ENCODE measurements at places on chromosomes 6 and 20. TPM values are rescaled to one million over a fixed set of nuclear protein-coding genes. Genes with fewer than 3 reads are reported as not detected.

DNA sequence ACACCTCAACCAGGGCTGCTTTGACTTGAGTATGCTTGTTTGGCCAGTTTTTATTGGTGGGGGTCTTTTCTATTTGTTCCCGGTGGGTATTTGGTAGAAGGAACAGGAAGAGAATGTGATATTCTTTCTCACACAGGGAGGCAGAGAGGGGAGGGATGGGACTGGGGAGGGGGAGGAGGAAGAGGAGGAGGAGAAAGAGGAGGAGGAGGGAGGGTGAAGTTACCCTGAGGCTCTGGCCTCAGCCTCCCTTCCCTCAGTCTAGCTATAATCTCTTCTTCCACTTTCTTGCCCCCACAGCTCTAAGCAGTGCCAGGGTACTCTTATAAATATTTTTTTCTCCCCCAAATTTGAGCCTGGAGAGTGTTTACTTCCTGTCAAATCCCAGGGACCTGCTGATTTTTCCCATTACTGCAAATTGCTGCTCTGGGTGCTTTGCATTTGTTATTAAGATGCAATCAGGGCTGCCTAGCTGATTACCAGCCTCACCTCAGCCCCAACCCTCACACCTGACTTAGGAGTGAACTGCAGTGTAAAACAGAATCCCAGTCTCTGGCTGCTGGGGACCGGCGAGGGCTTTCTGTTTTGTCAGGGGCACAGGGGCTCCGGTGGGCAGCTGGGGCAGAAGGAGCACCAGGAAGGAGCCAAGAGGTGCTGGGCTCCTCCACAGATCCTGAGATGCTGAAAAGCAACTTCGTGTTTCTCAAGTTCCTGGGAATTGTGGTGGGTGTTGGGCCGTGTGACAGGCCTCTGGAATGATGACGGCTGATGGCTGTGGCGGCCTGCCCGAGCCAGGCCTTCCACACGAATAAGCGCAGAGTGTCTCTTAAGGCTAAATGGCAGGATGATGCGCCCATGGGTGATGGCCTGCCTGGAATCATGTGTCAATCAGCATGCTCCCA, 141.4 kb downstream of the CD83 start:
- H3K4me3 ChIP-seq: no peak overlapping the region
- H3K4me1 ChIP-seq: no peaks in the 10 kb centered on the region
- no peak for DNase-seq
- H3K36me3 ChIP-seq: no peaks in the 10 kb centered on the region
- no peaks in the 10 kb centered on the region for H3K27me3 ChIP-seq
- no peak overlapping the region for H3K27ac ChIP-seq

DNA sequence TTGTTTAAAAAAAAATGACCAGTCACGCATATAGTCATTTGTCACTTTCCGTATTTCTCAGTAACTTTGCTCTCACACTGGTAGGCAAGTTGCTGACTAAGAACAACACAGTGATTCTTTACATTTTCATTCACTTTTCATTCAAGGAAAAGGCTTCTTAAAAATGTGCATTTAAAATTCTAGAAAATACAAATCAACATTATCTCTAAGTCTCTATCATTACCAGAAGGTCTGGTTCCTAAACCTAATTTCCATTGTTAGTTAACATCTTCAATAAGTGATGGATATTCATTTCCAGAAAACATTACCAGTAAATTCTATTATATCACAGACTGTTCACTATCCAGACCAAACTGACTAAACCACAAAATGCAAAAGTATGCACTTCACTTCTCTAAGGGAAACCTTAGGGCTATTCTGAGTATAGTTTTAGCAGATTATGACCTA, 115.3 kb downstream of the AHI1 start:
- H3K36me3 ChIP-seq: no peaks in the 10 kb centered on the region
- no peak overlapping the region for H3K4me3 ChIP-seq
- H3K27ac ChIP-seq: no peak overlapping the region
- DNase-seq: no peak
- H3K4me1 ChIP-seq: no peaks in the 10 kb centered on the region

- no peak overlapping the region for H3K4me3 ChIP-seq
- H3K36me3 ChIP-seq: no peaks in the 10 kb centered on the region
- H3K27ac ChIP-seq: no peak overlapping the region
- no peak for DNase-seq
Measured at GRCh38 chr6:45679631-45680030, 301.9 kb upstream of the SUPT3H start.

GRCh38 chr6:4504700-4505099, 271.5 kb upstream of the CDYL start:
- H3K27me3 ChIP-seq: no peaks in the 10 kb centered on the region
- no peaks in the 10 kb centered on the region for H3K36me3 ChIP-seq
- H3K4me1 ChIP-seq: no peaks in the 10 kb centered on the region
- H3K4me3 ChIP-seq: no peak overlapping the region
- no peak for DNase-seq

GRCh38 chr6:41596096-41596685, 42.1 kb upstream of the MDFI start:
- no peak overlapping the region for H3K27ac ChIP-seq
- H3K27me3 ChIP-seq: no peaks in the 10 kb centered on the region
- no peak overlapping the region for H3K4me3 ChIP-seq
- peaks cover 5% of the 10 kb centered on the region for H3K36me3 ChIP-seq
- H3K4me1 ChIP-seq: peaks cover 17% of the 10 kb centered on the region

DNA sequence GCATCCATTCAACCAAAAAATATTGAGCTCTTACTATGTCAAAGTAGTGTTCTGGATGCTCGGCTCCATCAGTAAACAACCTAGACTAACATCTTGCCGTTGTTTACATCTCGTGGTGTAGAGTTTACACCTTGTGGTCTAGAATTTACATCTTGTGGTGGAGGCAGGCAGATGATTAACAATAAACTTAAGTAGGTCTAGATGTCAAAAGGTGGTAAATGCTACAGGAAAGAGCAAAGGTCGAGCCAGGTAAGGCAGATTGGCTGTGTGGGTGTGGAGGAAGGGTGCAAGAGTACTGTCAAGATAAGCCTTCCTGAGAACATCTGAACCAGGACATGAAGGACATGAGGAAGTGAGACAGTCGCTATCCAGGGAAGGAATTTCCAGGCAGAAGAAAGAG, 88.4 kb upstream of the ESR1 start:
- no peaks in the 10 kb centered on the region for H3K27me3 ChIP-seq
- no peak overlapping the region for H3K4me3 ChIP-seq
- no peaks in the 10 kb centered on the region for H3K4me1 ChIP-seq
- no peak for DNase-seq
- no peak overlapping the region for H3K27ac ChIP-seq
- H3K36me3 ChIP-seq: no peaks in the 10 kb centered on the region

DNA sequence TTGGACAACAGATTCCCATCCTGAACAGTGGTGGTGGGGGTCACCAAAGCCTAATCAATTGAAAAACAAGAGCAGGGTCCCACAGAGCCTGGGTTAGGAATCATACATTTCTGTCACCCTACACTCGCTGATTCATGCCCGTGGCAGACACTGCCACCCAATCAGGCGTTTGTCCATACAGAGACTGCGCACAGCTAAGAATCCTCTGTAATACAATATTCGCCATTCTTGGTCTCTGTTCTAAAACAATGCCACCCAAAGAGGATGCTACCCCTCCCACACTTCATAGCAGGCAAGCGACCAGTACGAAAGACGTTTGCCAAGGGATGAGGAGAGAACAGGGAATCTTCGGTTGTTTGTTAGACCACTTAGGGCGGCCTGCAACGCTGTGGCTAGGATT, 28.1 kb upstream of the SLC22A23 start:
- no peaks in the 10 kb centered on the region for H3K27me3 ChIP-seq
- DNase-seq: no peak
- H3K27ac ChIP-seq: no peak overlapping the region
- no peak overlapping the region for H3K4me3 ChIP-seq
- no peaks in the 10 kb centered on the region for H3K36me3 ChIP-seq

DNA sequence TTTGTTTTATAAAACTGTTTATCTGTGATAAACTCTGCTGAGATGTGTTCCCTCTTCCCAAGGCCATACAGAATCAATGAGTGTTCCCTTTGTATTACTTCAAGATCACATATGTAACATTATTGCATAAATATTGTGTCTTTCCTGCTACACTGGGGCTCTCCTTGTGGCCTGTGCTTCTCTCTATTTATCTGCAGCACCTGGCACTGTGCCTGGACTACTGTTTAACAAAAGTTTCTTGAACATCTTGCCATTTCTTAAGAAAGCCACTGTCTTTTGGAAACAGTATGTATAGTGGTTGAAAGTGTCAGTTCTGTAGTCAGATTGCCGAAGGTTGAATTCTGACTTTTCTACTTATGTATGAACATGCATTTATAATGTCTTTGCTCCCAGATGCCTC, 169.0 kb upstream of the SCGN start:
- H3K36me3 ChIP-seq: no peaks in the 10 kb centered on the region
- no peak overlapping the region for H3K4me3 ChIP-seq
- no peak for DNase-seq
- H3K27me3 ChIP-seq: no peaks in the 10 kb centered on the region
- H3K4me1 ChIP-seq: no peaks in the 10 kb centered on the region

GRCh38 chr6:164108869-164109769, 694.6 kb downstream of the QKI start:
- no peak for DNase-seq
- no peak overlapping the region for H3K4me3 ChIP-seq
- no peaks in the 10 kb centered on the region for H3K36me3 ChIP-seq

DNA sequence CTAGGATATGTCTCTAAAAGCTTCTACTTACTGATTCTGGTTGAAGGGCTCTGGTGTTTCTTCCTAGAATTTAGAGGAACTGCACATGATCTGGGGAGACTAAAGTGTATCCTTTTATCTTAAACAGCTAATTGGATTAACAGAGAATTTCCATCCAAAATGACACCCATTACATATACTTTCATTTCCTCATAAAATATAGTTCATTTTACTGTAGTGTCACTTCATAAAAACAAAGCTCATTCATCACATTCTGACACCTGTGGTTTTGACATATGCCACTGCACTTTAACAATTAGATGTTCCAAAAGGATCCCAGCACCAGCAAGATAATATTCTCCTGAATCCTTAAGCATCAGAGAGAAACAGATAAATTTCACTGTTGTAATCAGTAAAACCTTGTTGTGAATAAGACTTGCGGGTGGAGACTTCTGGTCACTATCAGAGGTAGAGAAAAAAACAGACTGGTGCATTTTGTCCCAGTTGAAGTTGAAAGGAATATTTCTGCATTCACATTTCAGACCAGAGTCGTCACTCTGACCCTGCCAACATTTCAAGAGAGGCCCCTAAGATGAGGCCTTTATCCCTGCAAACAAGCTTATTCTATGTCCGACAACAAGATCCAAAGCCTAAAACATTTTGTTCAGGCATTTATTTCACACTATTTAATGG, 175.3 kb upstream of the BMP5 start:
- H3K36me3 ChIP-seq: no peaks in the 10 kb centered on the region
- no peak overlapping the region for H3K4me3 ChIP-seq
- no peaks in the 10 kb centered on the region for H3K27me3 ChIP-seq
- H3K27ac ChIP-seq: peak overlapping the region; percentile 2
- peaks cover 6% of the 10 kb centered on the region for H3K4me1 ChIP-seq

DNA sequence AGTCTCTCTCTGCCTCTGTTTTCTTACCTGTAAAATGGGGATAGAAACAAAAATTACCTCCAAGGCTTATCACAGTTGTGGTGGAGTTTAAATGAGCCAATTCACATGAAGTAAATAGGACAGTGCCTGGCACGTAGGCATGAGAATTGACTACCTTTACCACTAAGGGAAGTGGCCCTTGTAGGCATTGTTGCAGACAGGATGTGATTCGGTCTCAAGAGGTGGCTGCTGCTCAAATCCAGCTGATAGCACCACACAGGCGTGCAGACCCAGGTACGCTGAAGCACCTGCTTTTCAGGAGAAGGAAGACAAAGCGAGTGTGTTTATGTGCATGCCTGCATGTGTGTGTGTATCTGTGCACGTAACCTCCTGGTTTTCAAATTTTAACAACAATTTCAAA, 108.6 kb downstream of the EYA2 start:
- no peak overlapping the region for H3K27ac ChIP-seq
- DNase-seq: no peak
- no peak overlapping the region for H3K4me3 ChIP-seq
- H3K4me1 ChIP-seq: peaks cover 9% of the 10 kb centered on the region

DNA sequence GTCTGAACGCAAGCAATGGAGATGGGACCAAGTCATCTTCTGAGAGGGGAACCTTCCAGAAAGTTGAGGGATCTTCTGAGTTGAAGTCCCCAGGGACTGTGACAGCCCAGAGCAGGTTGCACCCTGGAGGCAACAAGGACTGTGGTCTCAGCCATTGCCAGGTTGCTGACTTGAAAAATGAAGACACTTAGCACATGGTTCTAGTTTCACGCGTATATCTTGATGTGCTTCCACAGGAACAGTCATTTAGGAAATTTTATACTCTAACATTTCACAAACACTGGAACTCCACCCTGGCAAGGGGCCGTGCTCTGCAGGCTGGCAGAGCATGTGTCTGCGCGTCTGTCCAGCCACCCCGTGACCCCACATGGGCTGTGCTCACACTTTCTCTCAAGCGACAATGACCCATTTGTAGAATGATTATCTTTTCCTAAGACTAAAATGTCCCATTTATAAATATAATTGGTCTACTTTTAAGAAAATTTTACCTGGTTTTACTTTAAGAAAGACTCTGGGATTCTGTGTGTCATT, 157.0 kb downstream of the ERMARD start:
- no peak overlapping the region for H3K4me3 ChIP-seq
- no peak overlapping the region for H3K27ac ChIP-seq
- H3K36me3 ChIP-seq: no peaks in the 10 kb centered on the region
- H3K27me3 ChIP-seq: no peaks in the 10 kb centered on the region
- H3K4me1 ChIP-seq: no peaks in the 10 kb centered on the region

- H3K27me3 ChIP-seq: no peaks in the 10 kb centered on the region
- peak overlapping the region; percentile 90 for H3K27ac ChIP-seq
- no peak overlapping the region for H3K4me3 ChIP-seq
- no peaks in the 10 kb centered on the region for H3K4me1 ChIP-seq
- no peak for DNase-seq
- no peaks in the 10 kb centered on the region for H3K36me3 ChIP-seq
Measured at GRCh38 chr6:63456734-63457133, 115.5 kb upstream of the LOC128125822 start.

CD93 gene
- 4.1 TPM for total RNA-seq

LY6G5B gene
- total RNA-seq: 5.3 TPM

ARMH2 gene
- not detected for total RNA-seq

MOCS3 gene
- total RNA-seq: 8.6 TPM

FOXS1 gene
- 0.64 TPM for total RNA-seq

PRSS16 gene
- 11.2 TPM for total RNA-seq

GSTA2 gene
- 441 TPM for total RNA-seq

SRMS gene
- total RNA-seq: not detected

E2F1 gene
- 9.1 TPM for total RNA-seq
